ENCODE measurements at places on chromosomes 12 and 14.

DNA sequence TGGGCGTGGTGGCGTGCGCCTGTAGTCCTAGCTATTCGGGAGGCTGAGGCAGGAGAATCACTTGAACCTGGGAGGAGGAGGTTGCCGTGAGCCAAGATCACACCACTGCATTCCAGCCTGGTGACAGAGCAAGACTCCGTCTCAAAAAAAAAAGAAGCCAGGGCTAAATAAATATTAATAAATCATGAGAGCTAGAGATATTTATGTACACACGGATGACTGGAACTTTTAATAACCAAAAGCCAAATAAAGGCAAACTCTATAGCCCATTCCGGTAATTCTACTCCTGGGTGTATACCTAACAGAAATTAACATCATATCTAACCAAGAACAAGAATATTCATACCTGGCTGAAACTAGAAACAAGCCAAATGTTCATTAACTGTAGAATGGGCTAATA is 7.7 kb upstream of the TRAFD1 start:
- DNase-seq, result no peak

GRCh38 chr12:49554266-49554665 is 13.7 kb downstream of the MCRS1 start:
- DNase-seq, result no peak

DNA sequence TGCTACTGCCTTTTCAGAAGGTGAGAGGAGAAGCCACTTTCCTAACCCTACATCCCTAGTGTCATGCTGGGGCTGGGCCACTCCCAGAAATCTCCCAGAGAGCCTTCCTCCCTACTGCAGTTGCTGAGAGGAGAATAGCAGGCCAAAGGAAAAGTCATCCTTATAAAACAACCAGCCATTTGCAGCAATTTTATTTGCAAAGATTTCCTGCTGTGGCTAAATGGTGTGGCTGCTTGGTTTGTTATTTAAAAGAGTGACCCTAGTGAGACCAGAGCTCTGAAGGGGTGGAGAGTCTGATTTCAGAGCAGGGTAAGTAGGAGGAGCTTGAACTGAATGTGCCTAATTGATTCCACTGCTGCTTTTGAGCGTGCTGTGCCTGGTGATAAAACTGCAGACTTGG is 232.0 kb downstream of the GRIN2B start:
- DNase-seq, result no peak

DNA sequence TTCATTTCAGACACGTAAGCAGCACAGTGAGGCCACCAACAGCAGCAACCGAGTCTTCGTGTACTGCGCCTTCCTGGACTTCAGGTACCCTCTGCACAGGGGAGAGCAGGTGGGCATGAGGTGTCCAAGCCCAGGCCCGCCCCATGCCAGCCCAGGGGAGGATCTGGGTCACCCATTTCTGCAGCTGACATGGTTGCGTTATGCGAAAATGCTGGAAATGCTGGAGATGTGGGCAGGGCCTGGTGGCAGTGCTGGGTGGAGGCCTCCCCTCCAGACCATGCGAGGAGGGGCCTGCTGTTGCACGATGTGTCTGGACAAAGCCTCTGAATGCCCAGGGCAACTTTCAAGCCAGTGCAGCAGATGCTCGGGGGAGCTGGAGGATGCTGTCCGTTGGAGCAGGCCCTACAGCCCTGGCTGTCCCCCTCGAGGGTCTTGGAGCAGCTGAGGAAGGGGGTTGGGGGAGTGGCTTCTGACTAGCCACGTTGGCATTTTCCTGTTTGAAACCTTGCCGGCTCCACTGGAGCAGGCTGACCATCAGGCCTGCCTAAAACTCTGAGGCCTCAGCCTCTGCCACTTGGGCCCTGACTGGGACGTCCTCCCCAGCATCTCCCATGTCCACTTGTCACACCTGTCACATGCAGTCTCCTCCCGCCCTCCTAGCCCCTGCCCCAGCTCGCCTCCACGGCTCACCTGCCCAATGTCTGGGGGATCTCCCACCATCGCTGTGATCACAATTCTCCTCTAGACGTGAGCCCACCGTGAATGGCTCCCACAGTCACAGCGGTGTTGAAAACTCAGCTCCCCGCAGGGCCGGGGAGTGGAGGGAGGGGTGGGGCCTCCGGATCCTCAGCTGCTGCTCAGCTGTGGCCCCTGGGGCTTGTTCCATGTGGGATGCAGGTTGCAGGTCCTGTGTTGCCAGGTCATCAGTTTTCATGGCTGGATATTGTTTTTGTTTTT is 123.4 kb downstream of the ADGRD1 start:
- DNase-seq, result no peak

GRCh38 chr12:67477681-67478265 is 170.8 kb upstream of the DYRK2 start:
- DNase-seq, result no peak

- no peak for DNase-seq
Observed at GRCh38 chr12:80165746-80166145, 66.4 kb downstream of the OTOGL start.

GRCh38 chr14:96364962-96365361 is 1.6 kb downstream of the GSKIP start:
- DNase-seq, result no peak

DNA sequence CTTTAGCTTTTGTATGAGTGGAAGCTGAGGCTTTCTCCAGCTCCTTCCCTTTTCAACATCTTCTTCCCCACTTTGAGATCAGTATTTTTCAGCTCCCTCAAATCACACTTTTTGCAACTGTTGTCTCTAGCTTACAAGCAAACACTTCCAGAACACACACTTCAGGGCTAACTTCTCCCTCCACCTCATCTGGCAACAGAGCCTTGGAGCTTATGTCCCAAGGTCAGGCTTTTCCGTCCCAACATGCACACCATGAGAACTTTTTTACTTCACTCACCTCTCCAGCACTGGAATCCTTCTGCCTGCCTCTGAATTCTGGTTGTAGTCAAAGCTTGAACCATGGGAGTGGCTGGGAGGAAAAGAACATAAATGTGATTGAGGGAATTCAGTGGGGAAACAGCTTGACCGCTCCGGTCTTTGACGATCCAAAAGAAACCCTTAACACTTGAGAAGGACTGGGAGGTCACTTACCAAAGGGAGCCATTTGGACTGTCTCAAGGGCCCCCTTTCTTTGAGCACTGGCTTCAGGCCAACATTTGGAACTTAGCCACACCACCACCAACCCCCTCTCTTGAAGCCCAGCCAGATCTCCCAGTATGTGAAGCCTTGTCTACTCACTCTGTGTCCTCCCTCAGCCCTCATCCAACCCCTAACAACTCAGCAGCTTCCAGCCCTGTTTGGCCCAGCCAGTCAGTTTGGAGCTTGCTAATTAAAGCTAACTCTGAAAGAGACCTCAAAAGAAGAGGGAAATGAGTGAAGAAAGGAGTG is 3.9 kb upstream of the BLOC1S1 start:
- DNase-seq, result no peak

DNA sequence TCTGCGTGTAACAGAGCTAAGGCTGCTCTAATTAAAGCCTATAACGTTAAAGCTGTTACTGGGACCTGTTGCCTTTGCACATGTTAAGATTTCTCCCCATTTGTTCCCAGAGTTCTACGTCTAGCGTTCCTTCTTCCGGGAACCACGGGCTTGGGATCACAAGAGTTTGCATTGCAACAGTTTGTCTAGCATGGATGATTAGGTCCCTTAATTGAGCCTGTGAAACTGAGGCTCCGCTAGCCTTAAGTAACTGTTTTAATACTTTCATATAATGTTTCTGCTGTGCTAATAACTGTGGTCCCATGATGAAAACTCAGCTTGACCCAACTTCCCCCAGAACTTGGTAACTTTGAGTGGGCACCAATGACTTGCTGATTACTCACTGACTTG is 16.7 kb upstream of the LYZ start:
- DNase-seq, result no peak

DNA sequence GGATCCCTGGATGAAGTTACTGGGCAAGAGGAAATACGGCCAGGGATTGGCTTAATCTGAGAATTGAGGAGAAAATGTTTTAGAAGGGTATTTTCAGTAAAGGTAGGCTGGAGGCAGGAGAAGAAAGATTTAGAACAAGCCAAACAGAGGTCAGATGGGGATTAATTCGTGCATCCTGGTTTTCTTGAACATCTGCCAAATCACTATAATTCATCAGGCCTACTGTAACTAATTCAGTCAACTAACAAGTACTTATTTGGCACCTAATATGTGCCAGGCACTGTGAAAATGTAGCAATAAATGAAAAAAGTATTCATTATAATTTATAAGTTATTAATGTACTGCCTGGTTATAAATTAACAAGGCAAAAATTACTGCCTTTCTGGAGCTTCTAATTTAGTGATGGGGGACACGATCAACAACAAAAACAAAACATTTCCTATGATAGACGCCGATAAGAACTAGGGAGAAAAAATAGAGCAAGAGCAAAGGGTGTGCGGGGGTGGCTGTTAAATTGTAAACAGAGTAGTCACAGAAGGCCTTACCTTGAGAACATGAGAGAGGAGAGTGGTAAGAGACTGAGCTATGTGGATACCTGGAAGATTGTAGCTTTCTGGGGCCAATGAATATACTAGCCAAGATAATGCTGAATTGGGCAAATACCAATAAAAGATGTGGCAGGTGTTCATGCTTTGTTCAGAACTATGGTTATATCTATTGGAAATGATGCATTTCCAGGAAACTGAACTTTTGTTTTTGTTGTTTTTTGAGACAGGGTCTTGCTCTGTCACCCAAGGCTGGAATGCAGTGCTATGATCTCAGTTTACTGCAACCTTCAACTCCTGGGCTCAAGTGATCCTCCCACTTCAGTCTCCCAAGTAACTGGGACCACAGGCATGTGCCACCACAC is 34.0 kb downstream of the DUSP16 start:
- no peak for DNase-seq

DNA sequence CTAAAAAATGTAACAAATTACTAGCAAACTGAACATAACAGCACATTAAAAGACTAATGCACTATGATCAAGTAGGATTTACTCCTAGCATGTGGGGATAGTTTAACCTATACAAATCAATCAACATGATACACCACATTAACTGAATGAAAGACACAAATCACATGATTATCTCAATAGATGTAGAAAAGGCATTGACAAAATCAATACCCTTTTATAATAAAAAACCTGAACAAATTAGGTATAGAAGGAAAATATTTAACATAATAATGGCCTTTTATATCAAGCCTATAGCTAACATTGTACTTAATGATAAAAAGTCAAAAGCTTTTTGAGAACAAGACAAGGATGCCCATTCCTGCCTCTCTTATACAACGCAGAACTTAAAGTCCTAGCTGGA is 540.0 kb downstream of the RERGL start:
- no peak for DNase-seq

GRCh38 chr14:67400434-67400833 is 11.5 kb downstream of the PLEK2 start:
- no peak for DNase-seq

GRCh38 chr14:60648249-60648933 is 886 bp downstream of the SIX1 start:
- no peak for DNase-seq

DNA sequence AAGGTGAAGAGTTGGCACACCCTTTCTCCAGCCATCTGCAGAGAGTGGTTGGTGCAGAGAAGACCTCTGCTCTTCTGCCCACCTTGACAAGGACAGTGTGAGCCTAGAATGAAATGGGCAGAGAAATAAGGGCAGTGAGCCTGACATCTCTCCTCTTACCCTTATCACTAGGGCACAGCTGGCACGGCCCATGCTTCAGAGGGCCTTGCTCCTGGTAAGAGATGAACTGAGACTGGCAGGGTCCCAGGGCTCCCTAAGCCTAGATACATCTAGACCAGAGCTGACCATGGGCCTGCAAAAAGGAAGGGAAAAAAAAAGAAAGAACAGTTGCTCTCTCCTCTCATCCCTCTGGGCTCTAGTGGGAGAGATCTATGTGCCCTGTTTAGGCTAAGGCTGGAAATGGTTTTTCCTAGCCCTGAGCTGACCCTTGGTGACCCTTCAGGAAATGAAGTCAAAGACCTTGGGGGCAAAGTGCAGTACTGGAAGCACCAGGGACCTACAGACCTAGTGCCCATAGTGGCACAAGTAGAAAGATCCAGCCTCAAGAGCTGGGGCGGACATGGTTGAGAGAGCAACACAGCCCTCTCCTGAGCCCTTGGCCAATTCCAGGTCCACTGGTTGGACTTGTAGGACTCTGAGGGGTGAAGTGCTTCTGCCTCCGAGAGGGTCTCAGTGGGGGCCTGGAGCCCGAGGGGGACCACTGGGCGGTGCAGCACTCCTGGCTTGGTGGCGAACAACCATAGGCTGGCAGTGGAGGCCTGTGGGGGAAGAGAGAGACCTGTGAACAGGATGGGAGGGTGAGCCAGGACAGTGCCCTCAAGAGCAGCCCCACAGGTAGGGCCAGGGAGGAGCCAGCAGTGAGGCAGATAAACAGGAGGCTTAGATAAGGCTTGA is 22.0 kb downstream of the PRPF40B start:
- no peak for DNase-seq

DNA sequence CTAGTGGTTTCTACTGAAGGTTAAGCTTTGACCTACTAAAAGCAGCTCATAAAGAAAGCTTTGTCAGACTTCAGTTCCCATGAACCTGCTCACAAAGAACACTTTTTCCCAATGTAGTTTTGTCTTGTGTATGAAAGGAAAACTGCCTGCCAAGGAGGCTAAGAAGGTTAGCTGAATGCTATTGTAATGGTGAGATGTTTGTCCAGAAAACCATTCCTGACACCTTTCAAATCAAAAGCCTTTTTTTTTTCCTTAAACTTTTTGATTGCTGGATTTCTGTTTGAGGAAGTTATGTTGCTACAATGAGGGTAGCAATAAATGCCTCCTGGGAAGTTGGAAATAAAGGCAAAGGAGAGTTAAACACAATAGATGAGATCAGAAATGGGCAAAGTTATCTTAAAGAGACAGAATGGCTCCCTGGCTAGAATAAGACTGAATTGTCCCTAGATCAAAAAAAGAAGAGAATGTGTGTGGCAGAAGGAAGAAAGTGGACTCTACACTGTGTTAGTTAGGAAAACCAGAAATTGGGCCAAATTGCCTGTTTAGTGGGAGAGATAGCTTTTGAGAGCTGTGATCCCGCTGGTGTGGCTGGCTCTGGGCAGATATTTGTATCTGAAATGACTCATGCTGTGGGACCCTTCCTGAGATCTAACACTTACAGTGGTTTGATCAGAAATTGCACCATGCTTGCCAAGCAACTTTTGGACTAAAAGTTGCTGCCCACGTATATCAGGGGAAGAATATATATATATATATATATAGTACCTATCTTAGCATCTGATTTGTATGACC is 27.5 kb downstream of the TECPR2 start:
- DNase-seq, result no peak

- no peak for DNase-seq
Observed at GRCh38 chr12:14852880-14853279, 9.6 kb upstream of the ART4 start.
